ENCODE measurements at places on chromosomes 1 and 21.
A peak's percentile ranks its signal among the peaks of the same experiment; 100 is the strongest.

DNA sequence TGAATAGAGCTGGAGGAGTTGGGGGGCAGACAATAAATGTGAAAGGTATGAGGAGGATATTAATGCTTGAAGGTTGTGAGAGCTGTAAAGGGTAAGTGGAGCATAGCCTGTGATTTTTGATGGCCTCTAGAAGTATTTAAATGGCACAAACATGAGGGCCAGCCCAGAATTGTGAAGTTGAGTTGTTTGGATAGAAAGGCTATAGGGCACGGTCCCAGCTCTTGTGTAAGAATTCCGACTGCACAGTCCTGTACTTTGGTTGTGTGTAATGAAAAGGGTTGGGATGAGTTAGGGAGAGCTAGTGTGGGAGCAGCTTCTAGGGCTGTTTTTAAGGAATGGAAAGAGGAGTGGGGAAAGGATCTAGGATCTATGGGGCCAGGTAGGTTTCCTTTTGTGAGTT is 665.5 kb downstream of the USP25 start:
- no peak for DNase-seq

- no peak for DNase-seq
Measured at GRCh38 chr1:40662864-40663263, 2.6 kb downstream of the RIMS3 start.

GRCh38 chr1:31742462-31743212 is 21.5 kb downstream of the ADGRB2 start:
- DNase-seq, result peak; percentile 53

- DNase-seq, result no peak
Measured at GRCh38 chr1:10950316-10951172, 61.9 kb upstream of the TARDBP start.

GRCh38 chr1:4838231-4838630 is 183.8 kb downstream of the AJAP1 start:
- DNase-seq, result no peak

DNA sequence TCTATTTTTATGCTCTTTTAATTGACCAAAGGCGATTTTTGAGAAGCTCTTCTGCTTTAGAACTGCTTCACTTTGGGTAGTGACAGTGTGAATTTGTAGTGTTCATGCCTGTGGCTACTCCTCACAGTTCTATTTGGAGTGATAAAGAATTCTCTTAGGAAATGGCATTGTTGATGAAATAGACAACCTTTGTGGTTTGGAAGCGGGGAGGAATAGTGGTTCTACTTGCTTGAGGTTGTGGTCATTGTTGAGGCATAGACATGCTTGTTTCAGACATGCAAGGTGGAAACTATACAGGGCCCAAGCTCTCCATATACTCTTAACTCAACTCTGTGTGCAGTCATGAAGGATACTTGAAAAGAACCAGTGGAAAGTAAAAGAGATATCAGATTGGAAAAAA is 481.1 kb upstream of the NEGR1 start:
- no peak for DNase-seq

Measured in H9 (cell line).